ENCODE measurements at places on chromosomes 11 and 22.

DNA sequence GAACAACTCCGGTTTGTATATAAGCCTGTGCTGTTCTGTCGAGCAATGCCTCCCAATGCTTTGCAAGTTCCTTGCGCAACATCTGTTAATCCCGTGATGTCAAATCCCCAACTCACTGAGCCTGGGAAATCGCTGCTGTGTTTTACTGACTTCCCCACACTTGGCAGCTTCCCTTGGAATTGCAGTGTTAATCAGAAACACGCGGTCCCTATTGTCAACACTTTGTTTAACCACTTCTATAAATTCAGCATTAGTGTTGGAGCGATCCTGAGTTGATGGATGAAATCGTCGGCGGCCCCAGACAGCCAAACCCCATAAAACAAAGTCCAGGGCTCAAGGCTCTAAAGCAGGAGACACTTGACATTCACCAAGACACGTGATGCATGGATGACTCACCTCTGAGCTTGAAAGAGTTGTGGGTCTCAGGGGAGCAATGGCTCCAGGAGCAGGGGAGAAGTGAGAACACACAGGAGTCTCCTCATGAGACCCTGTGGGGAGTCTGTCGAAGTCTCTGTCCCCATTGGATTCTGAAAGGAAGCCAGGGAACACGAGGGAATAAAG is 555.3 kb downstream of the MIAT start:
- DNase-seq: no peak

DNA sequence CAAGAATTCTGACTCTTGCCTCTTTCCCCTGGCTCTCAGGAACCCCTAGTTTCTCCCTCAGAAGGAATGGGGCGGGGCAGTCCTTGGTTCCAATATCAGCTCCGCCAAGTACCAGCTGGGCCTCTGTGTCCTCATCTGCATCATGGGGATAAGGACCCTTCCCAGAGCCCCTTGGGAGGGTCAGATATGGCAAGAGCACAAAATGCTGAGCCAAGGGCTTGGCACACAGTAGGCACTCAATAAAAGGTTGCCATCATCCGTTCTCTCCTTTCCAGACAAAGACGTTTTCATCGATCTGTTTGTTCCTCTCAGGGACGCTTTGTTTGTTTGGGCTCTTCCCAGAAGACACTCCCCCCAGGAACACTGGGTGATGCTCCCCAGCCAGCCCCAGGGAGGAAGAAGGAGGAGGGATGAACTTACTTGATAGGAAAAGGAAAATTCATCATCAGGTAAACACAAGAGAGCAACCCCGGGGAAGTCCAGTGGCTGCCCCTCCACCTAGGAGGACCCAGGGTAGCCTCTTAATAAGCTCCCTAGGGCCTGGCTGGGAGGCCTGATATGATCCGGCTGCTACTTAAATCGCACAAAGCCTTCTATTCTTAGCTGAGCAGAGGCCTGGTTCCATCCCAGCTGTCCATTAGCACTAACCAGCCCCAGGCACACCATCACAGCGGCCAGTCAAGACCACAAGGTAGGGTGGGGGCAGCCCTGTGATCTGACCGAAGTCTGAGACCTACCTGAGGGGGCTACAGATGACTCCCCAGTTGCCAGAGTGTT is 19.6 kb downstream of the GDPD5 start:
- no peak for DNase-seq

DNA sequence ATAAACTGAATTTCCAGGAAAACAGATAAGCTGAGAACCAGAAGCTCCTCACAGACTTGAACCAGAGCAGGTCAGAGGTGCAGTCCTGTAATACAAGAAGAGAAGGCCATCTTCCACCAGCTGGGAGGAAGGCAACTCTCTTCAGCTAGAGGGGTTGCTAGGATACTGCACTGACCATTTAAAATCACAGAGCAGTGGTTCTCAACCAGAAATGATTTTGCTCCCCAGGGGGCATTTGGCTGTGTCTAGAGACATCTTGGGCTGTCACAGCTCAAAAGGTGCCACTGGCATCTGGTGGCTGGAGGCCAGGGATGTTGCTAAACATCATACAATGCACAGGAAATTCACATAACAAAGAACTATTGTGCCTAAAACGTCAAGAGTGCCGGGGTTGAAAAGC is 17.2 kb downstream of the OPCML start:
- no peak for DNase-seq

DNA sequence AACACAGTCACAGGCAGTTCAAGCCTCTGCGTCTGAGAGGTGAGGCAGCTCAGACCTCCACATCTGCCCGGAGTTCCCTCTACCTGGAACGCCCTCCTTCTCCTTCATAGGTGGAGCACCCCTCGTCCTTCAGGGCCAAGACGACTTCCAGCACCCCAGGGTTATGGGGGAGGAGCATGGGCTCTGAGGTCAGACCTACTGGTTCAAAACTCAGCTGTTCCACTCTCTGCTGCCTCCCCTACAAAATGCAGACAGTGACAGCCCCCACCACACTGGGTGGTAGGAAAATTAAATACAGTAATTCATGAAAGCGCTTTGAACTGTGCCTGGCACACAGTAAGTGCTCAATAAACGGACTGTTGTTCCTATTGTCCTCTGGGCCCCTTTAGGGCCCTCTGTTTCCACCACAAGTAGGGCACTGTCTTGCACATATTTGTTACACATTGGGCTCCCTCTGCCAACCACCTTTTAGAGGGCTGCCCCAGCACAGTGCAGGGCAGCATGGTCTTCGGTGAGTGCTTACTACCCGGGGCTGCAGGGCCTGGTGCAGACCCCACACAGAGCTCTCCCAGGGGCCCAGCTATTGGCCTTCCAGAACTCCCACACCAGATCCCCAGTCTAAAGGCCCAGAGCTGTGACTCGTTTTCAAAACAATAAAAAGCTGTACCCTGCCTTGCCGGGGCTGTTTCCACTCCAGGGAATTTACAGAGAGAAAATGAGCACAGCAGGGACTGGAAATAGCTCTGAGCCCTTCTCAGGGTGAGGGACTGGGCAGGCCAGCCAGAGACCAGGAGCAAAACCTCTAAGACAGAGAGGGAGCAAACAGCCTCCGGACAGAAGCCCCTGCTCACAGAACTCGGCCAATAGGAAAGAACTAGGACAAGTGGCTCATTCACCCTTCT is 2.5 kb downstream of the TMEM184B start:
- no peak for DNase-seq

All from CD4-positive, alpha-beta T cell treated with Interleukin-4 for 1 hour (primary cell).